Dermis microvascular lymphatic vessel endothelial cell (primary cell): ENCODE measurements at places on chromosomes 1 and 21. TPM values are rescaled to one million over a fixed set of nuclear protein-coding genes. Genes with fewer than 3 reads are reported as not detected.

The OR10Z1 gene
- not detected in 2 replicates for total RNA-seq

- no peak for DNase-seq
These were observed 10.4 kb upstream of the VSIG8 start for GRCh38 chr1:159872891-159873290.

- no peak for DNase-seq
These were observed 359.8 kb upstream of the KAZN start for GRCh38 chr1:14238472-14239307.

DNA sequence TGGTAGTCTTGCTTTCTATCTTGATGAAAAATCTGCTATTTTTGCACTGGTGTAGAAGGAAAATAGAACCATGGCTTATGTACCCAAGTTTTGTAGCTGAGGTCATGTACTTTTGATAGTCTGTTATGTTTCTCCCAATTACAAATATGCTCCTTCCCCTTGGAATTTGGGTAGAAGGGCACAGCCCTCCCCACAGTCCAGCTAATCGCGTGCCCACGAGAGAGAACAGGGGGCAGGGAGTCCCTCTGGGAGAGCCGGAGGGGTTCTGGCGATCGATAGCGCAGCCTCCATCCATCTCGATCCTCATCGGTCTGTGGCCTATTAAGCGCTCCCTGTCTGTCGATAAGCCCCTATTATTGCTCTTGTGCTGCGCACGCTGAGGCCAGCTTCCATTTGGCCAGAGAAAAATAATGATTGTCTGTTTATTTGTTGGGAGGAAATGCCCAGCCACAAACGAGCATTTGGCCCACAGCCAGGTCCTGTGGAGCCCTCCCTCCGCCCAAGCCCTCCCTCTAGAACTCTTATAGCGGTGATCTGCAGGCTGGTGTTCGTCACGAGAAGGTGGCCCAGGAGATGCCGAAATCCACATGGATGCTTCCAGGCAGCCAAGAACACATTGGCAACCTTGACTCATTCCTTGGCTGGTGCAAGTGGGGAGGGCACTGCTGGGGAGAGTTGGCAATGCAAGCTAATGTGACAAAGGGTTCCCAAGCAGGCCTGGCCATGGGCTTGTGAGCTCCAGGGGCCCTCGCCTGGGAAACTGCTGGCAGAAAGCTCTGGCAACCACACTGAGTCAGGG is 134.7 kb upstream of the TNR start:
- DNase-seq: no peak

DNA sequence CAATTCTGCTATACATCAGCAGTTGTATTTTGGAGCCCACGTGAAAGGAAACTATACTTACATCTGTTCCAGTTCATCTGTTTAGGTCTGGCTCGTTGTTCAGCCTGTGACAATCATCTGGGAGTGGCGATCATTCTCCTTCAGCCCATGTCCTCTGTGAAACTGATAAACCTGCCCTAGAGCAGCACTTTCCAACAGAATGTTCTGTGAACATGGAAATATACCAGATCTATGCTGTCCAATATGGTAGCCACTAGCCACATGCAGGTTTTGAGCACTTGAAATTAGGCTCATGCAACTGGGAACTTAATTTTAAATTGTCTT is 24.5 kb upstream of the COQ8A start:
- DNase-seq: no peak

- no peak for DNase-seq
These were observed 9.2 kb downstream of the RORC start for GRCh38 chr1:151822404-151822803.

GRCh38 chr1:47334765-47335435 is 1.3 kb downstream of the CMPK1 start:
- peak; percentile 27 for DNase-seq

GRCh38 chr1:201409440-201409839 is 10.3 kb upstream of the LAD1 start:
- DNase-seq: no peak
